Glutamatergic neuron (in vitro differentiated cells): ENCODE measurements at places on chromosomes 1 and 21. TPM values are rescaled to one million over a fixed set of nuclear protein-coding genes. Genes with fewer than 3 reads are reported as not detected.

TINAGL1 gene
- total RNA-seq: not detected

CR2 gene
- total RNA-seq: not detected

FALEC gene
- not detected for total RNA-seq

NPPA gene
- total RNA-seq: not detected

KCNJ6 gene
- total RNA-seq: 80.5 TPM

ECE1 gene
- 36.1 TPM for total RNA-seq

PANK4 gene
- total RNA-seq: 58.5 TPM

SHE gene
- total RNA-seq: 0.07 TPM

NBPF12 gene
- 14.7 TPM for total RNA-seq

ISG20L2 gene
- total RNA-seq: 32.6 TPM

DCST1 gene
- total RNA-seq: not detected

PGLYRP4 gene
- total RNA-seq: not detected

MSH4 gene
- total RNA-seq: 0.20 TPM

RGS4 gene
- total RNA-seq: 31.6 TPM

DNA sequence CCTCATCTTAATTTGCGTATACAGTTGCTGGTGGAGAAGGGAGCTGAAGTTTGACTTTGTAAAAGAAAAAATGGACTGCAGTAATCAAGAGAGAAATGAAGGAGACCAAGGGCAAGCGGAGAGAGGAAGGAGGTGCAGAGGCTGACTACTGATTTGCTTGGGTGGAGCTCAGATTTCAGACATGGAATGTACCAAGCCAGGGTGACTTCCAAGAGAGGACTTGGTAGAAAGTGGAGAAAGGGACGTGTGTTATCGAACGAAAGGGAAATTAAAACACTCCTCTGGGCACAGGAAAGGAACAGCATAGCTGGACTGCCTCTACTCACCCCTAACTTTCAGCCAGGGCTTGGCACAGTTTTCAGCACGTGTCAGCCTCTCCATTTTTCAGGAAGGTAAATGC, 15.1 kb upstream of the HEATR1 start:
- no peak for DNase-seq

- no peak for DNase-seq
Observed at GRCh38 chr1:204495078-204495753, 611 bp upstream of the PIK3C2B start.

GRCh38 chr1:194104247-194104844, 917.9 kb upstream of the B3GALT2 start:
- peak; percentile 52 for DNase-seq

- DNase-seq: no peak
Observed at GRCh38 chr1:22712502-22713271, 2.0 kb downstream of the EPHB2 start.

DNA sequence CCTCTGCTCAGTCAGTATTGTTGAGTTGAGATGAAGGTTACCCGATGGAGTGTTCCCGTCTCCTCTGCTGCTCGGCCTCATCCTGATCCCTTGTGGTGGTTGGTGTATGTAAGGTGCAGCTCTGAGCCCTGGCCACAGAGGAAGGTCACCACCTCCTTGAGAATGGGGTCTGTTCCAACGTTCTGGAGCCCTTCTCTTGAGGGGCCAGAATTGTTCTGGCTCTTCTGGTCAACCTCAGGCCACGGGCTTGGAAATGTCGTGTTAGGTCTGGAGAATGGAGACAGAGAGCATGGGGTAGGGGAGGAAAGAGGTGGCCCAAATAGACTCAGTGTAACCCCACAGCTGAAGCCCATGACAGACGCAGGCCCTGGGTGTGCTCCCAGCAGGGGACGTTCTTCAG, 62.3 kb upstream of the ETV3 start:
- DNase-seq: no peak

DNA sequence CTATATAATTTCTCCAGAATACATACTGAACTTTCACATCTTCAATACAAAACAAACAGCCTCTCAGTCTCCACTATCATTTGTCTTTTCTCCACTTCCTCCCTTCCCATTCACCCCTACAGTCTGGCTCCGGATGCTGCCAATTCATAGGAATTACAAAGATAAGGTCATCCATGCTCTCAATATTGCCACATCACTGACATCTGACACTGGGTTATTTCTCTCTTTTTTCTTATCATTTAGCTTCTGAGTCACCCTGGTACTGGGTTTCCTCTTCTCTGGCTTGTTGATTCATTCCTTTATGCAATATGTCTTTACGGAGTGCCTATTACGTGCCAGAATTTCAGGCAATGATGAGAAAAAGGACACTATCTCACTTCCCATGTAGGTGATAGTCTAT, 3.1 kb upstream of the SH3BP5L start:
- no peak for DNase-seq

DNA sequence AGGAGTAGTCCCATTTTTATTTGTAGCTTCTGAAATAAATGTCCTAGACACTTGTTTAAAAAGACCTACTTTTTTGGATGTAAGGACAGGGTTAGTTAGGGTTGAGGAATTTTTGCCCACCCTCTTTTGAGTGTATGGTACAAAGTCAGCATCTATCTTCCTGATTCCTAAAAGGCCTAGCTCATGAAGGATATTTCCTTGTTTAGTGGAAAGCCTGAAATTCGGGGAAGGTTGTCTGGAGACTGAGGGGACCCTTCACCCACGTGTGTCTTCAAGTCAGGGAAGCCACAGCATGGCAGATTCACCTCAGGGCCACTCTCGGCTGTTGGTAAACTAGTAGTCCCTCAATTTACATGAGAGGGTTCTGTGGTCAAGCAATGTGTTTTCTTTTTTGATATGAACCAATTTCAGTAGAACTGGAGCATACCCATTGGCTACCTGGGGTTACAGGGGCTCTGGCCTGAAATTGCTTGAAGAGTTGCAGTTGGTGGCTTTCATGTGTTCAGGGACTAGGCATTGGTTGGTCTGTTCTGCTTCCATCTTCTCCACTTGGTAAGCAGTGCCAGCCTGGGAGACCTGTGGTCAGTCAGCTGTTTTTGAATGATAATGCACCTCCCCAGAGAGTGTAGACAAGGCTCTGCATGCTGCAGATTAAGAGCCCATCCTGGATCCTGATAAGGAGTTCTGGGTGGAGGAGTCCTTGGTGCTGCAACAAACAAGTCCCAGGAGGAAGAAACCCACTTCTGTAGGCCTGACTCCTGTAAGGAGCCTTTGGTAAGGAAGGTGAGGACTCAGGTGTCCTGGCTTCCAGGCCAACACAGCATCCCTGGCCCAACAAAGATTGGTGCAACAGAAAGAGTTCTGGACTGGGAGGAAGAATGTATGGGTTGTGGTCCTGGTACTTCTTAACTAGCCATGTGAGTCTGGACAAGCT, 6.3 kb downstream of the BTG2 start:
- DNase-seq: no peak

- DNase-seq: no peak
Observed at GRCh38 chr1:213828867-213829266, 158.9 kb upstream of the PROX1 start.

DNA sequence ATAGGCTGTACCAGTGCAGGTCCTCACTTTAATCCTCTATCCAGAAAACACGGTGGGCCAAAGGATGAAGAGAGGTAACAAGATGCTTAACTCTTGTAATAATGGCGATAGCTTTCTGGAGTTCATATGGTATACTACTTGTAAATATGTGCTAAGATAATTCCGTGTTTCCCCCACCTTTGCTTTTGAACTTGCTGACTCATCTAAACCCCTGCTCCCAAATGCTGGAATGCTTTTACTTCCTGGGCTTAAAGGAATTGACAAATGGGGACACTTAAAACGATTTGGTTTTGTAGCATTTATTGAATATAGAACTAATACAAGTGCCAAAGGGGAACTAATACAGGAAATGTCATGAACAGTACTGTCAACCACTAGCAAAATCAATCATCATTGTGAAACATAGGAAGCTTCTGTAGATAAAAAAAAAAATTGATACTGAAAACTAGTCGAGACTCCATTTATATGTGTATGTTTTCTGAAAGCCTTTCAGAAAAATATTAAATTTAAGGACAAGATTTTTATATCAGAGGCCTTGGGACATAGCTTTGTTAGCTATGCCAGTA, 7.0 kb downstream of the SOD1 start:
- DNase-seq: no peak

GRCh38 chr1:214670098-214670497, 67.1 kb downstream of the CENPF start:
- DNase-seq: no peak

GRCh38 chr1:23124259-23125026, 44.2 kb downstream of the LUZP1 start:
- DNase-seq: no peak

- no peak for DNase-seq
Observed at GRCh38 chr1:205537386-205538018, 33.0 kb downstream of the CDK18 start.

DNA sequence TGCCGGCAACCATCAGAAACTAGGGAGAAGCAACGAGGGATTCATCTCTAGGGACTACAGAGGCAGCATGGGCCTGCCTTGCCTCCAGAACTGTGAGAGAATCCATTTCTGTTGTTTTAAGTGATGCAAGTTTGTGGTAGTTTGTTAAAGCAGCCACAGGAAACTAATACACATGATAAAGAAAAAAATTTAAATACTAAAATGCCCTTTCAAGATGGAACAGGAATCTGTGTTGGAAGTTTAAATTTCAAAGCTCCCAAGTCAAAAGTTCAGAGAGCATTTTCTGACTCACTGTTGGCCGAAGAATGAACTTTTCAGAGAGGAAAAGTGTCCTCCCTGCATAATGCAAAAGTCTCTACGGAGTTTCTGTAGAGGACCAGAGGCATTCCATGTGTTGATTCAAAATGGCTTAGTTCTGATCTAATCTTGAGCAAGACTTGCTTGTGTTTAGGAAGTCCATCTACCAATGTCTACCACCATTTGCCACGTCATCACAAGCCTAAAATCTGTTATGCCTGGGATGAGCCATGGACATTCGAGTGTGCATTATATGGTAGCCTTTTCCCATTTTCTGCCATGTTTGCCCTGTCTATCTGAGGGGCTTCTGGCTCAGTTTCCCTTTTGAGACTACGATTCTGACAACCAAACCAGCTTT, 22.4 kb upstream of the ARHGAP29 start:
- no peak for DNase-seq

GRCh38 chr1:21032741-21033140, 144.0 kb downstream of the EIF4G3 start:
- DNase-seq: no peak

DNA sequence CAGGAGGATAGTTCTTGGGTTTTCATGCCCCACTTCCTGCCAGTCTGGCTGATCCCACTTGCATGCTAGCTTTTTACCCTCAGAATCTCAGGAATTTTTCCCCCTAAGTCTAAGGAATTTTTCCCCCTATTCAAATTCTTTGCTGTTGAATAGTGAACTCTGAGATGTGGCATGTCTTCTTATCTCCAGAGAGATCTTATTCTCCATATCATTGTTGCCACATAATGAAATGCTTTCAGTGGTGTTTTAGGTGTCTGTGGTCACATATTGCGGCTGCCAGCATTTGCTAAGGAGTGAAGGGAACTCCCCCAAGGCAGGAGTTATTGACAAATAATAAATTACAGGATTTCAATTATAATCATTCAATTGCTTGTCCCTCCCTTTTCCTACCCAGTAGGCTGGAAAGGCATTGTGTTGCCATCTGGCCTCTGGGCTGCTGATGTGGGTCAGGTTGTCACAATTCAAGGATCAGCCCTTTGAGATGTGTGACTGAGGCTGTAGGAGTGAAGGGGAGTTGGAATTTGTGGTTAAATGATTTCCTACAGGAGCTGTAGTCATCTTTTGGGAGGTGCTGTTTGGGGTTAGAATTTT, 3.9 kb upstream of the FLG start:
- no peak for DNase-seq

DNA sequence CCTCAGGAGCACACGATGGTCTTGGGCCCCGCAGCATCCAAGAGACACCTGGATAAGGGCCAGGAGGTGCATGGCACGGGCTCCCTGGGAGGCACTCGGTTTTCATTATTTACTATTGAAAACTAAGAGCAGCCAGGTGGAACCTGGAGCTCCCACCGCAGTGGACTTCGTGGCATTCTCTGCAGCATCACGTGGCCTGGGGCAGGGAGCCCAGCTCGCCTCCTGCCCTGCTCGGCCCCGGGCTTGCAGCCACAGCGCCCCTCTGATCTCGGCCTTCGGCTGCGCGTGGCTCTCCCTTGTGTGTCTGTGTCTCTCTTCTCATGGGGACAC, 121.6 kb downstream of the SIK1 start:
- DNase-seq: no peak

DNA sequence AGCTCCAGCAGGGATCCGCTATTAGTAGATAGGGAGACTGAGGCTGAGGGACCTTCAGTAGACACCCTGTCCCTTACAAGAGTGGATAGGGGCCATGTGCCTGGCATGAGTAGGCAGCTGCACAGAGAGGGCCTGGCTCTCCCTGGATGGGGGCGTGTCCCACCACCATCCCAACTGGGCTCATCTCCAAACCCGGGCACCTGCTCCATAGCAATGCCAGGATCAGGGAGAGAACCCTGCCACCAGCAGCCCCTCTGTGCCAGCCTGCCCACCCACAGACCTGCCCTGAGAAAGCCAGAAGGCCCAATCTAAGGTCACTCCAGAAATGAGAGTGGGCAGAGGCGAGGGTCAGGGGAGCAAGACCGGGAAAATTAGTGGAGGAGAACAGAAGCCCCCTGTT, 121.3 kb downstream of the GRIK3 start:
- DNase-seq: no peak
